ENCODE measurements at places on chromosomes 4 and X.

- no peak for DNase-seq
Observed at GRCh38 chr4:148216866-148217814, 225.1 kb downstream of the NR3C2 start.

DNA sequence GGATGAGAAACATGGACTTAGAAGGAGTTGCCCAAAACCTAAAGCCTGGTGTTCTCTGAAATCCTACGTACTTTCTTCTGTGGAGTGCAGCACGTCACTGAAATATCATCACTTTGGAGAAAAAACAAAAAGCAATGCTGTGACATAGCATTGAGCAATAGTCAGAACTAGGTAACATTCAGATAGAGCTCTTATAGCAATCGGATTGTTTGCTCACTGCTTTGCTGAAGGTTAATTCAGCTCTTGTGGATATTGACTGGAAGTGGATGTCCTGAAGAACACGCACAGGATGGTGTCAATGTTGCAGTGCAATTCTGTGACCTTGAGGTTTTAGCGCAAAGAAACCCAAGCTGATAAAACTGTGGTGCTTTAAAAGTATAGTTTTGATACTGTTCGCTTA is 114.2 kb upstream of the GRXCR1 start:
- no peak for DNase-seq

DNA sequence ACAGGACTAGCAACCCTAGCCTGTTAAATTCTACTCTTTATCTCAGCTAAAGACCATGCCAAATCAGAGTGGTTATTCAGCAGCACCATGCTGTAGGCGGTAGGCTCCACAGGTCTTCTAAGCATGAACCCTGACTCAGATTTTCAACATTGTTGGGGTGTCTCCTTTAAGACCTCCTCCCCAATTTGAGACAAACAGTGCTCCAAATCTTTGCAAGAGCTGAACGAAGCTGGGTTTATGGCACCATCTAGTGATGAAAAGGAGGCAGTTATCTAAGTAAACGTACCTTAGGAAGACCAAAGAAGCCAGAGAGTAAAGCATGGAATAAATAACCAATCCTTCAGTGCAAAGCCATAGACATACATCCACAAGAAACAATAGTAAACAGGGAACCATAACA is 334.5 kb upstream of the SLC7A11 start:
- no peak for DNase-seq

- DNase-seq = no peak
Observed at GRCh38 chr4:88998001-88998400, 59.0 kb downstream of the FAM13A start.

- no peak for DNase-seq
Observed at GRCh38 chr4:37902738-37903693, 12.1 kb downstream of the TBC1D1 start.

DNA sequence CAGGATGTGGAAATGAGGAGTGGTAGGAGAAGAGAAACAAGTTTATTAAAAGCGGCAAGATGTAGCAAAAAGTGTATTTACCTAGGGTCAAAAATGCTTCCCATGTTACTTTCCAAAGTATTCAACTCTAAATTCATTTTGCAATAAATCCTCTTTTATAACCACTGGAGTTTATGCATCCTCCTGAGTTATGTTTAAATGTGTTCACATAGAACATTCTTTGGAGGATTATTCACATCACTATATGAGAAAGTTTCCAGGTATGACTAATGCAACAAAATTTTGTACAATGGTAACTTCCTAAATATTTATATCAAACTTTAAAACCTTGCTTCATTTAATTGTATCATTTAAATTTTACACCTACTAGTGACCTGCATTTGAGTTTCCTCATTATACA is 870.6 kb upstream of the SLIT2 start:
- DNase-seq = no peak

- no peak for DNase-seq
Observed at GRCh38 chr4:78796526-78796925, 20.4 kb downstream of the BMP2K start.

- no peak for DNase-seq
Observed at GRCh38 chrX:22196149-22196548, 76.6 kb upstream of the CBLL2 start.

GRCh38 chr4:22707390-22707789 is 14.7 kb downstream of the GBA3 start:
- DNase-seq = no peak

- no peak for DNase-seq
Observed at GRCh38 chr4:154489558-154490233, 1.9 kb downstream of the DCHS2 start.

- DNase-seq = no peak
Observed at GRCh38 chrX:87755493-87755892, 237.9 kb downstream of the KLHL4 start.

DNA sequence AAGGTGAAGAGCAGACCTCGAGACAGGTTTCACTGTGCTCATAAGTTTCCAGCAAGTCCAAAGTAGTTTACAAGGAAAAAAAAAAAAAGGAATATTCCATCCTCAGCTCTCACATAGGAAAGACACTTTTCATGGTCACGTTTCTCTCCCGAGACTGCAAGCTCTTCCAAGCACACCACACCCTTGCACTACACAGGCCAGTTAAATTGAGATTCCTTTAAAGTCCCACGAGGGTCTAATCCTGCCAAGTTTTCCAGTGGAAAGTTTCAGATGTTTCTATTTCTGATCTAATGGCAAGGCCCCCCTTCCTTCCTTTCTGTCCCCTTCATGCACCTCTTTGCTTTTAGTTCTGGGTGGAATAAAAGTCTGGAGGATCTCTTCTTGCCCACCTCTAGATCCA is 67.9 kb upstream of the PCDH19 start:
- no peak for DNase-seq

- no peak for DNase-seq
Observed at GRCh38 chr4:167274351-167274750, 40.1 kb upstream of the SPOCK3 start.

- DNase-seq = no peak
Observed at GRCh38 chr4:1215141-1216075, 33.5 kb downstream of the CTBP1 start.

- DNase-seq = no peak
Observed at GRCh38 chr4:13355111-13355880, 128.8 kb downstream of the RAB28 start.

DNA sequence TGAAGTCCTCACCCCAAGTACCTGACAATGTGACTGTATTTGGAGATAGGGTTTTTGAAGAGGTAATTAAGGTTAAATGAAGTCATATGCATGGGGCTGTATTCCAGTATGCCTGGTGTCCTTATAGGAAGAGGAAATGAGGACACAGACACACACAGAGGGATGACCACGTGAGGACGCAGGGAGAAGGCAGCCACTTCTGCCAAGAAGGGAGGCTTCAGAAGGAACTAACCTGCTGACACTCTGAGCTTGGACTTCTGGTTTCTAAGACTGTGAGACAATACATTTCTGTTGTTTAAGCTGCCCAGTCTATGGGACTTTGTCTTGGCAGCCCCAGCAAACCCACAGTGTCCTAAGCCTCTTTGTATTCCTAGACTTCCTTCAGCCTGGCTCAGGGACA is 3.0 kb upstream of the SLC2A9 start:
- DNase-seq = no peak

Measured in stimulated activated CD4-positive, alpha-beta T cell treated with anti-CD3 and anti-CD28 coated beads, TNF-alpha, amount 100 ng/mL, for 1 hour (primary cell).